ENCODE measurements at places on chromosomes 3 and 15.

DNA sequence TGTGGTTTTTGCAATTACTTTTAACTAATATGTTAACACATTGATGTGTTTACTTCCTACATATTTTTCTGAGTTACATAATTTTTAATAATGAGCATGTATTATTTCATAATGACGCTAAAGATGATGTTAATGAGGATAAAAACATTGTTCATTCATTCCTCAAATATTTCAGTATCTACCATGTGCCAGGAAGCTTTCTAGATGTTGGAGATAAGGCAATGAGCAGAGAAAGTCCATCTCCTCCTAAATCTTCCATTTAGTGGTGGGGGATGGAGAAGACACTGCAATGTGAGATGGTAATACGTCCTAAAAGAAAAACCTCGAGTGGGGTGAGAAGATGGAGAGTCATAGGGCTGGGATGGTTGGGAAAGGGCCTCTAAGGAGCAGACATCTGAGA, 132.7 kb downstream of the MYLK start:
- DNase-seq, result no peak

DNA sequence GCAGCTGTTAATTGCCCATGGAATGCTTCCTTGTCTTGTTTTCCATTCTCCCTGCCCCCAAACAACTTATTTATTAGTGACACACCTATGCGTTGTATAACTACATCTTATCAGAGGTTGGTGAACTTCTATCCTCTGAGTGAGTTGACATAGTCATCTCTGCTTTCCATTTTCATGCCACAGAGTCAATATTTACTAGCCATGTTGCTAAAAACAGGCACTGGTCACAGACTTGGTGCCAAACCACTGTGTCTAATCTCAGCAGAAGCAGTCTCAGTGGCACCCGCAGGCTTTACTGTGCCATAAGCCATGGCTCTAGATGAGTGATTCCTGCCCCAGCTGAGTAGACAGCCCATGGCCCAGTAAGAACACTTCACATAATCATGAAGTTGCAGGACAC, 26.5 kb downstream of the DAPK2 start:
- no peak for DNase-seq

DNA sequence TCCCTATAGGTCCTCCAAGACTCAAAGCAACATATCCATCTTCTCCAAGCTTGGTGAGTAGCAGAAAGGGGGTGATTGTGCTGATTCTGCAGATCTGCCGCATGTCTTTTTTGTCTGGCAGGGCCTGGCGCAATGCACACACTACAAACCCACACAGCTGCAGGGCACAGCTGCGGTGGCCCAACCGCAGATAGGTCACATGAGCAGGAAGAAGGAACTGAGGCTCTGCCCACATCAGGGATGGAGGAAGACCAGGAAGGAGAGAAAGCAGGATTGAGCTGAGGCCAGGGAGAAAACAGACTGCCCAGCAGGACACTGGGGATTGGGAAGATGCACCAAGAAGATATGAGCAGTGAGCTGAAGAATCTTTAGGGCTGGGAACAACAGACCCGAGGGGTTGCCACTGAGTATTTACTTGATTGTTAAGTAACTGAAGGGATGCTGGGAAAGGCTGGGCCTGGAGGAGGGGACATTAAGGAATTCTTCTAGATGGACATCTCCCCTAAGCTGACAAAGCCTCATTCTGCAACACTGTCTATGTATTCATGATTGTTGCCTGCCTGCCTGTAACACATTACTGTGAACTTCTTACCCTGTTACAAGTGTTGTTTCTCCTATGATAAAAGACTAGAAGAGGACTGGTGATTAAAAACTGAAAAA, 126.7 kb downstream of the MYLK start:
- DNase-seq, result no peak

DNA sequence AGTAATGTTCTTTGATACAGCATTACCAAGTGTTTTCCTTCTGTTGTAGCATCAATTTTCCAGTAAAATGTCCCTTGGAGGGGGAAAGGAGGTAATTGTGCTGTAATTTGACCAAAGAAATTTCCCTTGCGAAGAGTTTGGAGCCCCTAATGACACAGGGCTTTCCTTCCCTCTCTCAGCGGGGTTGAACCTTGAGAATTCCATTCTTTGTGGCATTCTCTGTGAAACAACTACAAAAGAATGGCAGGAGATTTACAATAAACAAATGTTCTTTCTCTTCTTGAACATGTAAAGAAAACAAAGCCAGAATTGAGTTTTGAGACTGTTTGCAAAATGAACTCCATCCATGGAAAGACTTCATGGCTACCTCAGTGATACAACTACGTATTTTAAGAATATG, 53.4 kb downstream of the SIDT1 start:
- DNase-seq, result no peak

DNA sequence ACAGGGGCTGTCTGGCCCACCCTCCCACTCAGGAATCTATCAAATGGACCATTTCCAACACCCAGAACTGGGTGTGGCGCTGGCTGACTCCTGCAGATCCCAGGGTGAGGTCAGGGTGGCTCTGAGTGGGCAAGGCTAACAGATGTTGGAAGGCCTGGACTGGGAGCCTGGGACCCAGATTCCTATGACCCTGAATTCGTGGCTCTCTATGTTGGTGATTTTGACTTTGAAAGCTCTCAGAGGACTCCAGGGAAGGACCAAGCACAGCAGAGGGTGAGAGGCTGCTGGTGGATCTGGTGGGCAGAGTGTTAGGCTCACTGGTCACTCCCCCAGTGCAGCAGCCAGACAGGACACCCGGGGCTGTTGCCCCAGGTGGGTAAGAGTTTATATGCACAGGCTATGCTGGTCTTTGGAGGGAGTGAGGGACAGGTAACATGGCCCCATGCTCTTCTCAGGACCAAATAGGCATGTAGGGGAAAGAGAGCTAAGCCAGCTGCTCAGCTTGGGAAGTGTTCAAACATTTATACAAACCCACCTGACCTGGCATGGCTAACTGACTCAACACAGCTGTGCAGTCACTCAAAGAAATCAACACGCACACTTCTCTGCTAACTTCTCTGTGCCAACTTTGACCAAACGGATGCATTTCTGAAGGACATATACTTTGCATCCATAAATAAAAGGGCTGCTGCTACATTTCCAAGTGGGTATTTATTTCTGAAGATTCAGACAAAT, 62.6 kb upstream of the RAB6B start:
- DNase-seq, result no peak

- no peak for DNase-seq
Observed at GRCh38 chr3:64460141-64460730, 227.6 kb downstream of the ADAMTS9 start.

- DNase-seq, result no peak
Observed at GRCh38 chr3:62718011-62718410, 157.2 kb downstream of the CADPS start.

DNA sequence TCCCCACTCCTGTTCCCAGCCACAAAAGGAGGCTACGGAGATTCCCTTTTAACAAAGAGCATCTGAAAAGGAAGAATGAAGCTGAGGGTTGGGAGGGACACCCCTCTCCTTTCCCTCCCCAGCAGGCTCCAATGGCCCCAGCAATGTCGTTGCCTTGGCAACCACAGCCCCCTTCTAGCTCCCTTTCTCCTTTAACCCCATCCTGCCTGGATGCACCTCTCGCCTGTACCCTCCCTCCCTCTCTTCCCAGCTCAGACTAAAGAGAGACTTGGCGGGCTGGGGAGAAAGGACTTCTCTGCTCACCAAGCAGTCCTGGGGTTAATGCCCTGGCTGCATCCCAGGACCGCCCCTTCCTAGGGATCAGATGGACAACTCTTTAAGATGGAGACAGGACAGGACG, 7.1 kb upstream of the RPL29 start:
- DNase-seq, result no peak
